ENCODE measurements at places on chromosomes 7 and 10.

DNA sequence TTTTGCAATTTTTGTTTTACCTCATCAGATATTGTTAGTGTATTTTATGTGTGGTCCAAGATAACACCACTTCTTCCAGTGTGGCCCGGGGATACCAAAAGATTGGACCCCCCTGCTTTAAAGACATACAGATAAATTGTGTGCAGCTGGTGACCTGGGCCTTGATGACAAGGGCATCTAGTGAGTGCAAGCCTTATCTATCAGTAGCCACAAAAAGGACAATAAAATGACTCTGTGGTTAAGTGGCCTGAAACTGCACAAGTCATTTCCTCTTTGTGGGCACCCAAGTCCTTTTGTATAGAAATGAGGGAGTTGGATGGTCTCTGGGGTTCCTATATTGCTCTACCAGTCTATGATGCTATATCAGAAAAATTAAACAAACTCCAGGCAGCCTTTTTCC lies 98.1 kb downstream of the PARD3 start:
- no peak for DNase-seq

DNA sequence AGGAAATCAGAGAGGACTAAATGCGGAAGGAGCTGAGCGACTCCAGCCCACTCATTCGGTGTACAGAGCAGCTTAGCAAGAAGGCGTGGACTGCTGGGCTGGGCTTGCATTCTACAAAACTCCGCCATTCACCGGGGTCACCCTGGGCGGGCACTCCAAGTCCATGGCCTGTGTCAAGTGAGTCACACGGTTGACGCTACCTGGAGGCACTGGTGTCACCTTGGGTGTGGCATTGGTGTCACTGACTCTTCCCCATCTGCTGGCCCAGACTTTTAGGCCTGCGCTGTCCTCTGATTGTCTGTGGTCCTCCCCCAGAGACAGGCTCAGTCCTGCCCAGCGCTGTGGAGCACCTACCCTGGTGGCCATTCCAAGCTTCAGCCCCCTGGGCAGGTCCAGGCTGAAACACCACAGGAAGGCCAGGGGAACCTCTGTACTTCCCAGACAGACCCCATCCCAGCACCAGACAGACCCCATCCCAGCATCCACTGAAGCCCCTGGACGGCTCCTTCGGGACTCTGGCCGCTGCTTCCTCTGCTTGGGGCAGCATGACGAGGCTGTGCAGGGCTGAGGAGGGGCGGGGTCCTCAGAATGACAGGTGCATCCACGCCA lies 30.6 kb upstream of the CNPY1 start:
- DNase-seq = no peak

DNA sequence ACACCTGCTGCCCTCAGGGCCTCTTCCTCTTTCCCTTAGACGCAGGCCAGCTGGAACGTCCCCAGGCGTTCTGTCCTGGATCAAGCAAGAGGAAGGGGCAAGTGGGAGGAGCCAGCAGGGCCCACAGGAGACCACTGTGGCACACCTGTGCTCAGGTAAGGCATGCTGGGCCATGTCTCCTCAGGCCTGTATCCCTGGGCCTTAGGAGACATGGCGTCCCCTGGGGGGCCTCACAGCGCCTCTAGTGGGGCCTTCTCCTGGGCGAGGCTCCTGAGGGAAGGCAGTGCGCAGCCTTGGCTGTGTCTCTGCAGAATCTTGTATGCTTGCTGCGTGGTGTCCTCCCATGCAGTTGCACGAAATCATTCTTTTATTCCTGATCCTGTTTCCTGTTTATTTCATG lies 31.3 kb downstream of the ZNF783 start:
- DNase-seq = no peak

DNA sequence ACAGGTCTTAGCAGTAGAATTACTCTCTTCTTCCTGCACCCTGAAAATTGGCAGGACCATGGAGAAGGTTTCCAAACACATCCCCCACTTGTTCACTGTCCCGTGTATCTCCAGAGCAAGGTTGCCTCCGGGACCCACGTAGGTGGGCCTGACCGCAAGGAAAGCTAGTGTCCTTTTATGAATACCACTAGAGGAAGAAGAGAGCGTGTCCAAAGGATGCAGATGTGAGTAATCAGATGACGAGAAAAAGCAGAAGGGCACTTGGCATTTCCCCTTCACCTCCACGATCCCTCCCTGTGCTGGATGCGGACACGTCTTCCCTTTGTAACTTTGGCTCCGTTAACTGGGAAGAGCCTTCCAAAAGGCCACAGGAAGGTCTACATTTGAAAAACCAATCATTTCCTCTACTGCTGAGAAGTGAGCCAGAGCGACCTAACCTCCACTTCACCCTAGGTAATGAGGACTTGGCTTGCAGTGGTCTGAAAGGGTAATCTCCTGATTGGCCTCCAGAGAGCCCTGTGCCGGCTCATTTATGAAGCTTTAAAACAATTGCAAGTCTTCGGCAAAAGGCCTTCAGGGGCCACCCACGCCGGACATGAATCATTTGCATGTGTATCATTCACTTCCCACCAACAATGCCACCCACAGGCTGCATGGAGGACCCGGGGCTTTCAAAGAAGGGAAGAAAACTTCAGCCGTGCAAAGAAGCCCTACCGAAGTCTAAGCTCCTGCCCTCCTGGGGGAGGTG lies 55.4 kb downstream of the LYZL1 start:
- DNase-seq = no peak

DNA sequence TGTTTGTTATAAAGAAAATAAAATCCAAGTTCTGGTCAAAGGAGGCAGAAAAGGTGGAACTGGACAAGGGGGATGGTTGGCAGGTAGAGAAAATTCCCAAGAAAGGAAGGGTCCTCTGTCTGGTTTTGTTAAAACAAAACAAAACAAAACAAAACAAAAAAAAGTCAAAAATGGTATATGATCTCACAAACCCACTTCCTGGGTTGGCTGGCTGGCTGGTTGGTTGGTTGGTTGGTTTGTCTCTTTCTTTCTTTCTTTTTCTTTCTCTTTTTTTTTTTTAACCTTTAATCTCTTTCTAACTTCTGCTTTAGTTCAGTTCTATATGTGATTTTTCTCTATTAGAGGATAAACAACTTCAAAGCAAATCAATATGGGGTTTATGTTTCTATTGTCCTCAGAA lies 41.1 kb upstream of the CPN1 start:
- DNase-seq = no peak

DNA sequence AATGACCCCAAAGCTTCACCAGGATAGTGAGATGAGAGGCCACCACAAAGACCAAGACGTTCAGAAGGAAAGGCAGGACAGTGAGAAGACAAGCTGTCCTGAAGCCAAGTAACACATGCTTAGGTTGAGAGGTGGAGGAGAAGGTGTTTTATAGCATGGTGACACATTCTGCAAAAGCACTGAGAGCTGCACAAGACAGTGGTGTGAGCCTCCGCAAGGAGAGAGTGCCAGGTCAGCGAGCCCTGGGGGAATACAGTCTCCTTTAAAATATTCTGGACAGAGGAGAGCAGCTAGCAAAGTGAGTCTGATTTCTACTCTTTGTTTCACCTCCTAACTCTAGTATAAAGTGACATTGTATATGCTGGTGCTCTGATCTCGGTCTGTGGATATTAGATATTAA lies 68.0 kb upstream of the VKORC1L1 start:
- no peak for DNase-seq

DNA sequence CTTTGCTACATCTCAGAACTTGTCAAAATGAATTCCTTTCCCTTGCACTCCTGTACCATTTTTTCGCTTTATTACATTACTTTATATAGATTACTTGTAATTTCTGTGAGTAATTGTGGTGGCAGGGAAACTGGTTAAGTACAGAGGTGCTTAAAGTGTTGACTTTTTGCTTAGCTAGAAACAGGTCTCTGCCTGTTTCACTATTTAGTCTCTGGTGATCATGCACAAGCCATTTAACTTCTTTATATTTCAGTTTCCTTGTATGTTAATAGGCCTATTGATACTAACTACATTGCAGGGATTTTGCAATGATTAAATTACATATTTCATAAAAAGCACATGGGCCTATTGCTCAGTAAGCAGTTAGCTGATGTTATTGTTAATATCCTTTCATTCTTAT lies 233.8 kb downstream of the PRKG1 start:
- no peak for DNase-seq

DNA sequence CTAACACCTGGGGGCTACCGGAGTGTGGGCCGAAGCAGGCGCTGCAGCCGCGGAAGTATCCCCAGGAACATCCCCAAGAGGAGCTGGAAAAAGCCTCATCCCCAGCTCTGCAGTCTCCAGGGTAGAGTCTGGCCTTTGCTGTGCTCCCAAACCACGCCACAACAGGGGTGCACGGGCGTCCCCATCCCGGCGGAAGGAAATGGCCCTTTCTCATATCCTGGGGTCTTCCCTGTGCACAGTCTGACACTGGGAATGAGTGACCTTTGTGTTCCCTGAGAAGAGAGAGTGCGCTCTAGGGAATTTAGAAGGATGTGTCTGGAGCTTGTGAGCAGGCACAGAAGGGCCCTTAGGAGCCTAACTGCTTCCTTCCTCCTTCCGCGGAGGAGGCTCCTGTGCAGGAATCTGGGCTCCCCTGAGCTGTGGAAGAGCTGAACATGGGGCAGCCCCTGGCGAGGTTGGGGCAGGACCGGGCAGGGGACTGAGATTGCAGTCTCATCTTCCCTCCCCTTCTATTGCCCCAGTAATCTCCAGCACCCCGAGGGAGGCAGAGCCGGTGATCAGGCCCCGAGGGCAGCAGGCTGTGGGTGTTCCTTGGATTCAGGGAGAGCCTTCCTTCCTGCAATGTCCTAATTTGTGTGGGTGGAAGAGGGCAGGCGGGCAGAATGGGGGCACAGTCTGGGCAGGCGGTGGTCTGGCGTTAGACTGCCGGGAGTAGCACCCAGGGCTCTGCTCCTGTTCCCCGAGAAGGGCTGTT lies 1.3 kb downstream of the REPIN1 start:
- no peak for DNase-seq

DNA sequence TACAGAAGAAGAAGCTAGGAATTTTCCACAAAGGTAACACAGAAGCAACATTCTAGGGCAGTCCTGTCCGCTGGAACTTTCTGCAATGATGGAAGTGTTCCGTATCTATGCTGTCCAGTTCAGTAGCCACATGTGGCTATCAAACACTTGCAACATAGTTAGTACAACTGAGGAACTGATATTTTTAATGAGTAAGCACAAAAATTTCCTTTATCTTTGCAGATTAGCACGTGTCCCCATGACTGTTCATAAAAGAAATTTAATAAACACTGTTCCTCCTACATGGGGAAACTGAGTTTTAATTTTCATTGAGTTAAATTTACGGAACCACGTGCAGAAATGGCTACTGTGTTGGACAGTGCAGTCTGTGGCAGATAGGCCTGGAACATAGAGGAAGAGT lies 336.4 kb upstream of the KMT2E start:
- no peak for DNase-seq

DNA sequence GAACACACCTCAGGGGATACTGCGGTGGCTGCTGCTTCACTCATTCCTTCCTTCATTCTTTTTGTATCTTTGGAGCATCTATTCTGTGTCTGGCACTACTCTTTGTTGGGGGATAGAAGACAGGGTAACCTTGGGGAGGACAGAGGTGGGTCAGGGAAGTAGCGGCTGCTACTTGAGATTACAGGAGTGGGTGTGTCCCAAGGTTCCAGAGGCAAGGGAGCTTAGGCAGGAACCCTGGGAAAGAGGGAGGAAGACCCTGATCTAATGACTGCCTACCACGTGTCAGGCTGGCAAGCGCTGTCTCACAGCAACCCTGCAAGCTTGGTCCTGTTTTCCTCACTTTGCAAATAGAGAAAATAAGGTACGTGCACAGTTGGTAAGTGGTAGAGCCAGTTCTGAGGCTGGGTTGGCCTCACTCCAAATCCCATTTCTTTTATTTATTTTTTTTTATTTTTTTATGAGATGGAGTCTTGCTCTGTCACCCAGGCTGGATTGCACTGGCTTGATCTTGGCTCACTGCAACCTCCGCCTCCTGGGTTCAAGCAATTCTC lies 985.9 kb upstream of the ZNF722 start:
- no peak for DNase-seq

DNA sequence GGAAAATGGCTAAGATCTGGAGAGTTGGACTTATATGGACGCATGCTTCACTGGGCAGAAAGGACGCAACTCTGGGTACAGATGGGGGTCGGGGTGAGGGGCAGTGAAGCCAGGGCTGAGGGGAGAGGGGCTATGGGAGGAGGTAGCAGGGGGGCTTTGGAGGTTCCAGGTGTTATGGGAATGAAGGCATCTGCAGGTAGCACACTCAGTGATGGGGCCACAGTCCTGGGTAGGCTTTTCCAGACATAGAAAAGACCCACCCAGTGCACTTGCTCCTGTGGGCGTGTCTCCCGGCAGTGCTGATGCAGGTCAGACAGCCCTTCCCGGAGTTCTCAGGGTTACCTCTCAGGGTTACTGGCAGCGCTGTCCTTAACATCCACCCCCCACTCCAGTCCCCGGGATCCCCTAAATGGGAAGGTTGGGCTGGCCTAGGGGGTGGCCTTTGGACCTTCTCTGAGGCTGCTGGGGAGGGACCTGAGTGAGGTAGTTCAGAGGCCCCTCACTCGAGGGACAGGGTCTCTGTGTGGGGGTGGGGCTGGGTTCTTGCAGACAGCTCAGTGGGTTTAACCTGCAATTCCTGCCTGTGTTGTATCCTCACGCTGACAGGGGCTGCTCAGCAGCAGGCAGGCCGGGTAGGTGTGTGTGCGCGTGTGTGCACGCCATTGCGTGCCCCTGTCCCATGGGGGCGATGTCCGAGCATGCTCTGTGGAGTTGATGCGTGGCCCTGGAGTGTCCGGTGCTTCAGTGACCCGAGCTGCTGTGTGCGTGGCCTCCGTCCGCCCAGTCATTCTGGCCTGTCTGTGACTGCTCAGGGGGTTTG lies 6.2 kb downstream of the ZYX start:
- DNase-seq = no peak

- no peak for DNase-seq
Measured at GRCh38 chr10:77879710-77880109, 46.8 kb downstream of the DLG5 start.

DNA sequence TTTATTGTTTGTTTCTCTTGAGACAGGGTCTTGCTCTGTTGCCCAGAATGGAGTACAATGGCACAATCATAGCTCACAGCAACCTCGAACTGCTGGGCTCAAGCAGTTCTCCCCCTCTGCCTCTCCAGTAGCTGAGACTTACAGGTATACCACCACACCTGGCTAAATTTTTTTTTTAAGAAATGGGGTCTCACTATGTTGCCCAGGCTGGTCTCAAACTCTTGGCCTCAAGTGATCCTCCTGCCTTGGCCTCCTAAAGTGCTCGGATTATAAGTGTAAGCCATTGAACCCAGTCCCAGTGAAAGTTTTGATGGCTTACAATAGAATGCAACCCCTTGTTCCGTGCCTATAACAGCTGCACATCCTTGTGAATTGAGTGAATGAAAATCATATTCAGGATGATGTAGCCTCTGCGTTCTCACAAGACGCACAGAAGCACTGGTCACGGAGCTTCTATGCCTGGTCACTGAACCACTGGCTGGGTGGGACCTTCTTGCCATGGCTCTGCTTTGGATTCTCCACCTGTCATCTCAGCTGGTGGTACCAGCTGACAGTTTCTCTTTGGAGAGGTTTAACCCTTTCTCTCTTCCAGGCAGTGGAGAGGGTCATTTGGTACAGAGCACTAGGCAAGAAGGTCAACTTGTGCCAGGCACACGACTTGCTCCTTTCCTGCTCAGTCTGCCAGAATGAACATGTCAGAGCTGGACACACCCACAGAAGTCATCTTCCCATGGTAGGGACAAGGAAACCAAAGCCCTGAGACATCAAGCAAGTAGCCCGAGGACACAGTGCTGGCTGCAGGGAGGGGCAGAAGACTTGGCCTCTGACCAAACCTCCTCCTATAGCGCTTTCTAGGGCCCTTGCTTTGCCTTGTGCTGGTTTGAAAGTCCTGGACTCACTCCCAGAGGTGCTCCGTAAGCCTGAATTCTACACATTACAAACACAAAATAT lies 89.6 kb downstream of the ATXN7L1 start:
- DNase-seq = no peak

GRCh38 chr7:31249671-31250070 lies 90.9 kb downstream of the NEUROD6 start:
- no peak for DNase-seq
